ENCODE measurements at places on chromosomes 2 and 18. TPM values are rescaled to one million over a fixed set of nuclear protein-coding genes. Genes with fewer than 3 reads are reported as not detected.

DNA sequence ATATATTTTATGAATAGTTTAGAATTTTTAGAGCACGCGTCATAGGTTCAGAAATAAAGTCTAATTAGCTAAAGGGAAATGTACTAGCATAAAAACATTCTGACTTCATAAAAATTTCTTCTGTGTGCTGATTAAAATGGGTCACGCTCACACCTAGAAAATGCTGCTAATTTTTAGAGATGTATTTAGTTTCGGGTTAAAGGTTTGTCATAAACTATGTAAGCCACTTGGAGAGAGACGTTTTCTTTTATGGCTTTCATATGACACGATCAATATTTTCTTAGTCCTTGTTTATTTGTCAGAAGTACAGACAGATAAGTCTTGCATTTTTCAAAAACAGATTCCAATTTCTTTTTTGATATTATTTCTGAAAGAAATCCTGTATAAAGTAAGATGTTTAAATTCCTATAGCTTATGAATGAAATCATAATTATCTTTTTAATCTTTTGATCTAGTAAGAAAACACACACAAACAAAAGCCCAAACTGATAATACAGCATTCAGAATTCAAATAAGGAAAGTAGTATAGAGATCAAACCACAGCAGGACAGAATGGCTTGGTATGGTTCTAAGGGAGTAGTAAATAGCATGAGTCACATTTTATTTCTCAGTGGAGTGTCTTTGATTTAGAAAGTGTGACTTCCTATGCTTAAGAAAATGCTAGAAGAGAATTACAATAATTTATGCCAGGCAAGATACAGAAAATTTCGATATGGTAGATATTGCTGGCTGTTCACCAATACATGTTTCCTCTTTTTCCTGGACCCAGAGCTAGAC, 236.6 kb downstream of the GPD2 start:
- DNase-seq = no peak

DNA sequence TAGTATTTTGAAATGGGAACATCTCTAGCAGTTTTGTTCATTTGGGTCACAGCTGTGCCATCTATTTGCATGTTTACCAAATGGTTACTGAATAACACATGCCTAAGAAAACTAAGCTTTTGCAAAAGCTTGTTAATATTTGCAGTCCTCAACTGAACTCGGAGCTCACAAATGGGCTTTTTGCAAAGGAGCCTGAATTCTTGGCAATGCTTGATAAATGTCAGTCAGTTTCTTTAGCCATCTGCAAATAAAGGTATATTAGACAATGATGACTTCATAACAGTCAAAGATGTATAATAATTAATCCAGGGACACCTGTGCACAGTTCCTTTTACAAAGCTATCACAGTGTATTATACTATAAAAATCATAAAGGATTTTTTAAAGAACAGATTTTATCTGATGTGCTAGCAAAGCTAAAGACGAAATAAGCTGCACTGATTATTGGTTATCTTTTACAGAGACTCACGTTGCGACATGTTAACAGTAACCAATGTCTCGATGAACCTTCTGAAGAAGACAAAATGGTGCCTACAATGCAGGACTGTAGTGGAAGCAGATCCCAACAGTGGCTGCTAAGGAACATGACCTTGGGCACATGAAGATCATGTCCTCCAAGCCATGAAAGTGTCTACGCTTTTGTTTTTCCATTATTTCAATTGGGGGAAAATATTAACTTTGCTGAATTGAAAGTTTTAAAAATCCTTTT, 248.4 kb upstream of the KCNJ3 start:
- DNase-seq = no peak

GRCh38 chr18:65788373-65788772, 37.6 kb downstream of the CDH7 start:
- no peak for DNase-seq

The AP1S3 gene
- 0.12 TPM for polyA plus RNA-seq

DNA sequence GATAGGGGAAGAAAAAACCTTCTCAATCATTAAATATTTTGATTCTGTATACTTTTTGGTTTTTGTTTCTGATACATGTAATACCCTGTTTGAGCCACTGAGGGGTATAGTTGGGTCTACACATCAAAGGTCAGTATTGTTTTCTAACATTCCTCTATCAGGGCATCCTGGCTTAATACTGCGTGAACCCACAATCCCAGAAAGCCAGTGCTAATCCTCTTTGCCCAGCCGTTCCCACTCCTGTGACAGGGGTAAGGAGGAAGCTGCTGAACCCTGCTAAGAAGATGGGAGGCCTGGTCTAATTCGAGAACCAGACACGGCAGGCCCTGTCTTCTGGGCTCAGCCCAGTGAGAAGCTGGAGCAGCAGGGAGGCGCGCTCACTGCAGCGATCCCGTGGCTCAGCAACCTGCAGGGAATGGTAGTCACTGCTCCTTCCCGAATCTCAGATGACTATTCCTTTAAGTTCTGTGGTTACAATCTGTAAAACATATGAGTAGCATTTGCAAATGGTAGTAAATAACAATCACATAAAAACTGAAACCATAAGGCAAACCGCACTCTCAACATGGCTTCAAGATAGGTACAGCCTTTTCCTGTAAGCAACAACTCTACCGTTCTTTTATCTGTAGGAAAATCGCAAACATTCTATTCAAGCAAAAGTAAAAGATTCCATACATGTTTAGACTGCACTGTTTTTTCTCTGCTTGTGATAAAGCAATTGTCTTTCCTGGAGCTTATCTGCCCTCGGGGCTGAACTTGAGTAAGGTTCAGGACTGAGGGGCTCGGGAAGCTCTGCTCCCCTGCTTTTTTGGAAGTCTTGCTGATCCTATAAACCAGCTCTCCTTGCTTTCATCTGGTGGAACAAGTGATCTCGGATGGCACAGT, 87.0 kb downstream of the EPB41L3 start:
- no peak for DNase-seq

- peak; percentile 85 for DNase-seq
These were observed 17.7 kb downstream of the IWS1 start for GRCh38 chr2:127508631-127509034.

DNA sequence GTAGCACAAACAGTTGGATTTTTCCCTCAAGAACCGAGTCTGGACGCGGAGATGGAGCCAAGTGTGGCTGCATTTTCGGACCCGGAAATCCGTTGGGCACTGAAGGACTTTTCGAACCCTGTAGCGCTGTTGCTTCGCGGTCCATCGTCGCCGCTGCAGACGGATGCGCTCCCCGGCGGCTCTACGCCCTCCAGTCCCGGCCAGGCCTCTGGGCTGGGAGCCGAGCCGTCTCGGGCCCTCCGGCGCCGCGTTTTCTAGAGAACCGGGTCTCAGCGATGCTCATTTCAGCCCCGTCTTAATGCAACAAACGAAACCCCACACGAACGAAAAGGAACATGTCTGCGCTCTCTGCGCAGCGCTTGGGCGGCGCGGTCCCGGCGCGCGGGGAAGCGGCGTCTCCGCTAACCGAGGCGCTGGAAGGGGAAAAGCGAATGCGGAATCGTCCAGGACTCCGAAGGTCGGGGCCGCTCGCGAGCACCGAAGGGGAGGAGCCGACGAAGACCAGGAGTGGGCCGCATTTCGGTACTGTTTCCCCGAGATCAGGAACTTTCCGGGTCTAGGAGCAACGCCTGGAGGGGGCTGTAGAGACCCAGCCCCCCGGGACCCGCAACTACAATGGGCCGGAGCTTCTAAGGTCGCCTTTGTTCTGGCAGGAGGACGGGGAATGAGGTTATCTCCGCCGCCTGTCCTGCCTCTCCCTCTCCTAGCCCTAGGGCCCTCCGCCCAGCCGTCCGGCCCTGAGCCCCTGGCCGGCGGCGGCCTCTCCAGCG, 3.2 kb downstream of the EMX1 start:
- DNase-seq = no peak

DNA sequence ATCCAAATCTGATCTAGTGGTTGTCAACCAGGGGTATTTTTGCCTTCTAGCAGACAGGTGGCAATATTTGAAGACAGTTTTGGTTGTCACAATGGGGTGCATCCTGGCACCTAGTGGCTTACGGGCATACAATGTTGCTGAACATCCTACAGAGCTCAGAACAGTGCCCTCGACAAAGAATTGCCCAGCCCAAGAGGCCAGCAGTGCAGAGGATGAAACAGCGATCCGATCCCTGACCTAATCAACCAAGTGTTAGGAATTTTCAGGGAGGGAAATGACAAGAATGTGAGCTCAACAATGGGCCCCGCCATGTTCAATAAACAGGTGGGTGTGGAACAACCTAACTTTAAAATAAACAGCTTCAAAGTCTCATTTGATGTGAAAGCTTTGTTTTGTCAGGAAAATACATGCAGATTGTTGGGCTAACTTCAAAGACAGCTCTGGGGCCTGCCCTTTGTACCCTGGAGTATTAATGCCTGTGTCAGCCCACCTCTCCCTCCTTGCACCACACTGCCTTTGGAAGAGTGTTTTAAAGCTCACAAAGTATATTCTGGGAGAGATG, 22.5 kb upstream of the SCYGR5 start:
- DNase-seq = no peak

DNA sequence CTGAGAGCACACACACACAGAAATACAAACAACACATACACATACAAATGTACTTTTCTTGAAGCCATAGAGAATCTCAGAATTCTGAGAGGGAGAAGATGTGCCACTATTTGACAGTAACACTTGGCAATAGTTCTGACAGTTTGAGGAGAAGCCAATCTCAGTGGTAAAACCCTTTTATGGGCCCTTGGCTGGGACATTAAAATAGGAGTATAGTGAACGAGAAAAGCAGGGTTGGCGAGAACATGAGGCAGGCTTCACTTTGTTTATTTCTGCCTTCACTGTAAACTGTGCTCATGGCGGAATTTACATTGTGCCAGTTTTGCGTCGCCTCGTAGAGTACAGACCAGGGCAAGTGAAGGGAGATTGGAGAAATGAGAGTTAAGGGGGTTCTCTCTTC, 449.4 kb upstream of the POU3F3 start:
- DNase-seq = no peak

The CHRND gene
- 0.03 TPM for polyA plus RNA-seq

- peak; percentile 84 for DNase-seq
These were observed 577 bp downstream of the IDH1 start for GRCh38 chr2:208254118-208254870.

DNA sequence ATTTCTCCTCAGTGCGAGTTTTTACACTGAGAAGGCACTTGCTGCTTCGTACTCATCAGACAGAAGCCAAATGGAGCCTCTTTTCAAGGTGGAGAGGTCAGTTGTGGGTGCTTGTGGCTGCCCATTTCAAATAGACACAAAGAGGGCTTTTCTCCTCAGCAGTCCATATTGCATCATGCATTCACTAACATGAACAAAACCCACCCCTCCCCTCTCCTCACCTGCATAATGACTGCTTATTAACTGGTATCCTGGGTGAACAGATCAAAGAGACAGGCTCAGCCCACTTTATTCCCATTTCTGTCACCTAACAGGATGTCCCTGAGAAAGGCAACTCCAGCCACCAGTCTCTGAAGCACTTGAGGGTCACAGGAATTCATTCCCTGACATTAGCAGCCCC, 28.9 kb downstream of the KLF7 start:
- DNase-seq = no peak
